Fibroblast of gingiva (primary cell): ENCODE measurements at places on chromosomes 16 and 17.

DNA sequence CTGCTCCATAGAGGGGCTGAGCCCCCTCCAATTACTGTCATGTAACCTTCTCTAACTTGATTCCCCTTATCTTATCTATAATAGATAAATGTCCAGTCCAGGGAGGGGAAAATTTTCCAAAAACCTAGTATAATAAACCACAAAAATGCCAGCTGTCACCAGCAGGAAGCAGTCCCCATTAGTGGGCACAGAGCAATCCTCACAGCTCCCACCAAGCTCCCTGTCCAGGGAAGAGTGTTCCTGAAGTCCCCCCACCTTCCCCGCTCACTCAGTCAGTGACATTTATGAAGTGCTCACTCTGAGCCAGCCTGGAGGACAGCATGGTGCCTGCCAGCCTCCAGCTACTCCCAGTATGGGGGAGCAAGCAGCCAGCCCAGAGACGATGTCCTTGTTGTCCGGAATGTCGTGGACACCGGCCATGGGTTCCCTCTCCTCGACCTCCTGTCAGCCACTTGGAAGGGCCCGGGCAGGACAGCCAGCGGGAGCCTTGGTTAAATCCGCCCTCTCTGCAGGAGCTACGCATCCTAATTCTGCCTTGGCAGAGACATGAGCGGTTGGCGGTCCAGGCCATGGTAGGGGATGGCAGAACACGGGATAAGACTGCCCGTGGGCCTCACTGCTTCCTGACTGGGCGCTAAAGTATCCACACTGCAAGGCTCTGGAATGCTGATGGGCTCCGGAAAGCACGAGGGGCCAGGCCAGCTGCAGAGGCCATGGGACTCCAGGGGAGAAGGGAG is 102.0 kb upstream of the CDH5 start:
- no peak for DNase-seq

GRCh38 chr17:75643643-75644017 is 10.4 kb downstream of the SMIM5 start:
- DNase-seq = no peak

DNA sequence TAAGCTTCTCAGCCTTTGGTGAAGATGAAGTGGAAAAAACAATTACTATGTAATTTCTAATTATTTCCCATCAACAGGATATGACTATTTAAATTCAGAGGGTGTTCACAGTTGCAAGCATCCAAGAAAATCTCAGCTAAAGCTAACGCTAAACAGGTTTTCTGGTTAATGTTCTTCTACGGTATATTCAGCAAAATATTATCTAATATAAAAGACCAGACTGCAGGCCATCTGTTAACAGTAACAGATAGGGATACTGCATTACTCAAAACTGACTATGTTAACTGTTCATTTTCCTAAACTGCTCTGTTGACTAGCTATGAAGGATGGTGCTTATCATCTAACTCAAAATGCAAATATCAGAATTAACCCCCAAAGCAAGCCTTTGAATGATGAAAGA is 32.8 kb downstream of the GLG1 start:
- no peak for DNase-seq

- no peak for DNase-seq
Measured at GRCh38 chr16:50521246-50521900, 26.8 kb upstream of the NKD1 start.

DNA sequence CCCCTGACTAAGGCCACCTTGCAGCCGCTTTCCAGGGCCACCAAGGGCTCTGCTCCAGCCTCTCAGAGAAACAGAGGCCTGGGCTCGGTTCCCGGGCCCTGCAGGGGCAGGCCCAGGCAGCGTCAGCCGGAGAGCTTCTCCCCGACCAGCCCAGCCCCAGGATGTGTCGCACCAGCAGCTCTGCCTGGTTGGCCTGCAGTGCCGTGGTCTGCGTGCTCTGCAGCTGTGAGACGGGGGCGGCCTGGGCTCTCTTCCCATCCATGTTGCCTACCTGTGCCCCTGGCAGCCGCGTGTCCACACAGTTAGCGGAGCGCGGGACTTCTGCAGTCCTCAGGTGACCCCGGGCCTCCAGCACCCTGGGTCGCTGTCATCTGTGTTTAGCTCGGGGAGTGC is 4.8 kb downstream of the IGFALS start:
- DNase-seq = no peak

- peak; percentile 41 for DNase-seq
Measured at GRCh38 chr17:9529033-9529700, 46.5 kb downstream of the STX8 start.

DNA sequence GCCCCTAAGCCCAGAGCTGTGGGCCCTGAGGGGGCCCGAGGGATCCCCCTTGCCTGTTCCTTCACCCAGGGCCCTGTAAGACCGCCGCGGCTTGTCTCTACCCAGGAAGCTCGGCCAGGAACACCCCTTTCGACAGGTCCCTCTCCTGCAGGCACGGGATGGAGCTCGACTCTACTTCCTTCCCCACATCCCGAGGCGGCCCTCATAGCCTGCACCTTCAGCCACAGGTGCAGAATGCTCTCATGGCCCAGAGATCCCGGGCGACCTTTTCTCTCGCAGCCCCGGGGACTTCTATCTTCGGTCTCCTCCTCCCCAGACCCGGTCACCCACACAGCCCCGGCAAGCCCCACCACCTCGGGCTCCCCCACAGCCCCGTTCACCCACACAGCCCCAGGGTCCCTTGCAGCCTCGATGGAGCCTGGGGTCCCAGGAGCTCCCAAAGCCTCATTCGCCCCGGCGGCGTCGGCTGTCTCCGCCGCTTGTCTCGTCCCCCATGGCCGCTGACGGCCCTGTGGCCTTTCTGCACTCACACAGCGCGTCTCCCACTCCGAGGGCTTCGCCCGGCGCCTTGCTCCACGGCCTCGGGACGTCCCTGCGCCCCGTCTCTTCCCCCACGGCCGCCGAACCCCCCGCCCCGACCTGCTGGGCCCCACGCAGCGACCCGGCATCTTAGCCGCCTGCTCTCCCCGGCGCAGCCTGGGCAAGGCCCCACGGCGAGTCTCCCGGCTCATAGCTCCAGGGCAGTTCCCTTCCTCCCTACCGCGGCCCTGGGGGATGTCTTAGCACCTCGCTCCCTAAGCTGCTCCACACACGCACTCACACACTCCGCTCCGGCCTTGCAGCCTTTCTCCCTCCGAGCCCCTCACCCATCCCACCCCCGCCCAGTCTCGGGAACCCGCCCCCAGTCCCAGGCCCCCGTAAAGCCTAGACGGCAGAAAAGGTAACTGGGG is 650 bp downstream of the KIAA0753 start:
- DNase-seq = peak; percentile 43

GRCh38 chr16:3623642-3624041 is 12.2 kb upstream of the SLX4 start:
- DNase-seq = peak; percentile 48

- DNase-seq = no peak
Measured at GRCh38 chr16:85412911-85413520, 200.1 kb upstream of the GSE1 start.

GRCh38 chr16:11315510-11315909 is 29.7 kb upstream of the RMI2 start:
- no peak for DNase-seq

DNA sequence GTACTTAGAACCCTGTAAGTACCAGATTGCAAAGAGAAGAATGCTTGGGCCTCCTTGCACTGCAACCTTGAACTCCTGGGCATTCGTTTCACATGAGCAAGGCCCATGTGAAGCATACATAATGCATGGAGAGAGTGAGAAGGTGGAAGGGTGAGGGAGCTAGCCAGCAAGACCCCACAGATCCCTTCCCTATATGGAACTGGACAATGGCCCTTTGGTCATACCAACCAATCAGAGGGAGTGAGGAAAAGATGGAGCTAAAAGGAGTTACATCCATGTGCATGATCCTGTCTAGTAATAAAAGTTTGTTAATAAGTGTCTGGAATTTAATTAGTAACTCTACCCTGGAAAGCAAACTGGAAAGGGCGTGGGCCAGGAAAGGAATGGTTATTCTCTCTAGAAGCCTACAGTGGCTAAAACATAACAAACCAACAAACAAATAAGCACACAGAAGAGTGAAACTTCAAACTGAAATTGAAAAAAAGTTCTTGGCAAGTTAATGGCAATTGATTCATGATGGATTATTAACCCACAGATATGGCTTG is 29.6 kb downstream of the DNAH3 start:
- DNase-seq = no peak

- DNase-seq = no peak
Measured at GRCh38 chr16:53836142-53836541, 132.2 kb downstream of the FTO start.

DNA sequence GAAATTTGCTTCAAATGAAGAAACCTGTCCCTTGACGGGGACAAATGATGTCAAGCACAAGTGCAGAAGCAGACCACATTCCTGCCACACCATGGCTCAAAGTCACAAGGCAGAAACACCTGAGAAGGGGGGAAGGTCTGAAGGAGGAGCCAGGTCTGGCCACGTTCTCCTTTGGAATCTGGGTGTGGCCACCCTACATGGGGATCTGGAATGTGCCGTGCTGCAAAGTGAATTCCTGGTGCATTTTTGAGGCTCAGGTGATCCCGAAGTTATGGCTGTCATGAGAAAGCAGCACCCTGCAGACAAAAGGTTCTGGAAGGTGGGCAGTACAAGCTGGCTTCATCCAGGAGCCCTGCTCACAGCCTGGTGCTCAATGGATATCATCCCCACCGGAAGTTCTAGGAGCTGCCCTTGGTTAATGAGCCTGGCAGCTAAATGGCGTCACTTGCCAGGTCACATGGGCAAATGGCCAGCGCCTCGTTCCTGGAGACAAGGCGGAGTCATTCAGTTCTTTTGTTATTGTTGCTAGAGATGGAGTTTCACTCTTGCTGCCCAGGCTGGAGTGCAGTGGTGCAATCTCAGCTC is 20.1 kb upstream of the ADCY9 start:
- no peak for DNase-seq

GRCh38 chr17:42287305-42287976 is 857 bp upstream of the STAT5A start:
- DNase-seq = peak; percentile 89

DNA sequence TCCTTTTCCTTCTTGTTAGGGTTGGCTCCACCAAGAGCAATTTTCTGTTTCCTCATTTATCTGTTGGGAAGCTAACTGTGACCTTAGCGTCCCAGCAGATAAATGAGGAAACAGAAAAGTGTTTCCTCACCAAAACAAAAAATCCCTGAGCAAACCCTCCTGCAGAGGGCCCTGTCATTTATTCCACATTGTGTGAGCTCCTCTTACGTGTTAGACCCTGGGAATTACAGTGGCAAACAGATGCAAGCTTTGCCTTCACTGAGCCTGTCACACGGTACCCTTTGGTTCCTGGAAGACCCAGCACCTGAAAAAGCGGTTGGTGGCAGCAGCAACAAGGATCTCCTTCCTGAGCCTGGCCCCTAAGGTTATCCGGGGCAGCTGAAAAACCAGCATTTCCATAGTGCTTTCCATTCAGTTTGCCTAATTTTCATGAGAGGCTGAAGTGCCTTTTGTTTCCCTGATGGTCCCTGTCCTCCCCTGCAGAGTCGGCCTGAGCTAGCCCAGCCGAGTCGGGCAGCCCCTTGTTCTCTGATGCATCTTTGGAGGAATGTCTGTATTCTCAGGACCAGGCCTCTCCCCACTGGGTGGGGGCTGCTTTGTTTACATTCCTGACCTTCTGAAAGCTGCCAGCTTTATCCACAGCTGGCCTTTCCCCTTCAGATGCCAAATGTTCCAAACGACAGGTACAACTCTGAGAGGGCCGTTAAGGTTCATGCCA is 34.7 kb downstream of the YPEL2 start:
- DNase-seq = no peak

DNA sequence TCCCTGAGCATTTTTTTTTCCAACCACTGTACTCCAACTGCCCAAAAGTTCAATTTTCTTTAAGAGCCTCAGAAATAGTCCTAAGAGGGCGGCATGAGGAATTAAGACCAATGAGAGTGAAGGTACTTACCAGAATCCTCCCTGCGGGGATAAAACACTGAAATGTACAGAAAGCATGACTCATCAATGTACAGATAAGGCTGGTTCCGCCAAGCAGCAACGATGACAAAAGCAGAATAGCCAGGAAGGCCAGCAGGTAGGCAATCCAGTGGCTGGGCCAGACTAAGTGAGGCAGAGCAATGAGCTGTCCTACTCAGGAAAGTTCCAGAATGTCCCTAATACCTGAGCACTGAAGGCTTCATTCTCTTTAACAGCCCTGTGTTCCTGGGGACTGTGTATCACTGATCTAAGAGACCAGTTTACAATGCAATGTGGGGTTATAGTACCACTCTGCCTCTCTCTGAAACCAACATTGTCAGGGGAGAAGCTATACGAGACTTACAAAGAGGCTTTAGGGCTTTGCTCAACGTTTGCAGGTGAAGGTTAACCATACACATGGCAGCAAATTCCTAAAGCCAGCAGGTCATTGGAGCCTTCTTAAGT is 11.0 kb upstream of the GPR139 start:
- DNase-seq = no peak

- DNase-seq = no peak
Measured at GRCh38 chr16:27999687-28000086, 63.8 kb downstream of the GSG1L start.

DNA sequence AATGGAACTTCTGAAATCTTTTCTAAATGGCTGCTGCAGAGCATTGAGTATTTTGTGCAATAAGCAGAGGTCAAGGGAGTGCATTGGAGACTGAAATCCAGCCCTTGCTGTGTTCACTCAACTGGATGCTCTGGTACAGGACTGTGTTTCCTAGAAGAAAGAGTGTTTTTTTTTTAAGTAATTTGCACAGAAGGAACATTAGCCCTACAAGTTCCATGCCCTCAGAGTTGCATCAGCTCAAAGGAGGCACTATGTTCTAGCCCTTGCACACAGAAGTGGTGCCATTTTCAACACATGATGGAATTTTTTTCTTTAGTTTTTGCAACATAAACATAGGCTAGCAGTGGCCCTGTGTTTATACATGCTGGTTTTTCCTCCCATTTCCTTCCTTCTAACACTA is 144.1 kb upstream of the HLF start:
- no peak for DNase-seq

GRCh38 chr16:5062051-5062450 is 3.7 kb downstream of the C16orf89 start:
- DNase-seq = no peak

- no peak for DNase-seq
Measured at GRCh38 chr16:20760346-20760745, 3.5 kb upstream of the ACSM3 start.

DNA sequence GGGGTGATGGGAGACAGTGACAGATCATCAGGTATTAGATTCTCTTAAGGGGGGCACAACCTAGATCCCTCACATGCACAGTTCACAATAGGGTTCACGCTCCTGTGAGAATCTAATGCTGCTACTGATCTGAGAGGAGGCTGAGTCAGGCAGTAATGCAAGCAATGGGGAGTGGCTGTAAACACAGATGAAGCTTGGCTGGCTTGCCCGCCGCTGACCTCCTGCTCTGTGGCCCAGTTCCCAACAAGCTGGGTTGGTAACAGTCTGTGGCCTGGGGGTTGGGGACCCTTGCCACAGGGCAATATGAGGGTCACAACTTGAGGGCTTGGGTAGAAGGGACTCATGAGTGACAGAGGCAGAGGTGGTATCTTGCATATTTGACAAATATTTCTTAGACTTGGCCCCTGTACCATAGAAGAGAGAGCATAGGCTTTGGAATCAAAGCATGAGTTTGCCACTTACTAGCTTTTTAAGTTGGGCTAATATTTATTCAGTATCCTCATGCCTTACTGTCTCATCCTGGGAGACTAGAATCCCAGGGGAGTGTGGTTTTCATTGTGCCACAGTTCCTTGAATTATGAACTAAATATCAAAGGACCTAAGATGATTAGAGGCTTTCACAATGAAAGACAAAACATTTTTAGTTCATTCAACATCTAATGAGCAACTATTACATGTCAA is 133.4 kb downstream of the SPACA3 start:
- no peak for DNase-seq
